ENCODE measurements at places on chromosomes 7 and 10. TPM values are rescaled to one million over a fixed set of nuclear protein-coding genes. Genes with fewer than 3 reads are reported as not detected.

CPED1 gene
- 8.5 TPM for total RNA-seq

CYP2W1 gene
- total RNA-seq: 1.7 TPM

APBB1IP gene
- total RNA-seq: 0.28 TPM

MGMT gene
- 14.6 TPM for total RNA-seq

SYT15B gene
- not detected for total RNA-seq

- no peak for ATAC-seq
Measured at GRCh38 chr10:131946321-131946751, 35.4 kb downstream of the BNIP3 start.

- ATAC-seq: no peak
Measured at GRCh38 chr7:27141923-27142579, 1.4 kb downstream of the HOXA5 start.

DNA sequence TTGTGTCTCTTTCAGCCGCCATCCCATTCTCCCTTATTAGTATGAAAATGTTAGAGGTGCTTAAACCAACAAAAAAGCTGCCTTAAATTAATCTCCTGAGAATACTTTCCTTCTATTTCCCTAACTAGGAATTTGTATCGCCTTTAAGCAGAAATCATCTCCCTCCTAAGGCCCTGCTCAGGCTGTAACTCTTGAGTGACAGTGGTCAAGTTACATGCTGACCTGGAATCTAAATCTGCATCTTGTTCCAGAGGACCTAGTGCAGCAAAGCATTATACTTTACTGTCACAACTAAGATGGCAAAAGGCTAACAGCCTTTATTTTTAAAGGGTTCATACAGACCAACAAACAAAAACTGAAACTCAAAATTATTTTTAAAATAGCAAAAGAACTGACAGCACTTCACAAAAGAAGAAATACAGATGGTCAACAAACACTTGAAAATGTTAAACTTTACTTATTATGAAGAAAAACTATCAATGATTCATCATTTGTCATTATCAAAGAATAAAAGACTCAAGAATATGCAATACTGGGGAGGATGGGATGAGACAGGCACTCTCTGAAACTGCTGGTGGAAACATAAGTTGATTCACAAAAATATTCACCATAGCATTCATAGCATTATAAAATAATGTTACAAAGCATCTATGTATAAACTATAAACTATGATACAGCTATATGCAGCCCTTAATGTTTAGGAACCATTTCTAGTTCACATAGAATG lies 11.0 kb downstream of the CYREN start:
- ATAC-seq: no peak

GRCh38 chr7:64431838-64432237 lies 118.1 kb downstream of the ZNF736 start:
- no peak for ATAC-seq

DNA sequence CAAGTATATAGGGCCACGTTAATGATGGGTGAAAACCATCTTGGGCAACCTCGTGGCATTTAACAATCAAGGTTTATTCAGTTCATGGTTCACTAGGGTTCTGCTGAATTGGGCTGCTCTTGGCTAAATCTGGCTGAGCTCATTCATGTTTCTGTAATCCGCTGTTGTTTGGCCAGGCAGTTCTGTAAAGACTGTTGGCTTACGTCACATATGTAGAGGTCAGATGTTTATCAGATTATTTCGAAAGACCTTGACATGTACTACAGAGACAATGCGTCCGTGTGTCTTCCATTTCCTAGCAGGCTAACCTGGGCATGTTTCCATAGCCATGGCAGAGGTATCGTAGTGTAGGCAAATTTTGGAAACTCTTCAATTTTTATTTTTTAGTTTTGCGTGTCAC lies 190.0 kb upstream of the ZWINT start:
- no peak for ATAC-seq

- ATAC-seq: no peak
Measured at GRCh38 chr7:45181991-45182855, 24.6 kb downstream of the RAMP3 start.

GRCh38 chr10:86699125-86699524 lies 30.8 kb downstream of the LDB3 start:
- ATAC-seq: no peak

DNA sequence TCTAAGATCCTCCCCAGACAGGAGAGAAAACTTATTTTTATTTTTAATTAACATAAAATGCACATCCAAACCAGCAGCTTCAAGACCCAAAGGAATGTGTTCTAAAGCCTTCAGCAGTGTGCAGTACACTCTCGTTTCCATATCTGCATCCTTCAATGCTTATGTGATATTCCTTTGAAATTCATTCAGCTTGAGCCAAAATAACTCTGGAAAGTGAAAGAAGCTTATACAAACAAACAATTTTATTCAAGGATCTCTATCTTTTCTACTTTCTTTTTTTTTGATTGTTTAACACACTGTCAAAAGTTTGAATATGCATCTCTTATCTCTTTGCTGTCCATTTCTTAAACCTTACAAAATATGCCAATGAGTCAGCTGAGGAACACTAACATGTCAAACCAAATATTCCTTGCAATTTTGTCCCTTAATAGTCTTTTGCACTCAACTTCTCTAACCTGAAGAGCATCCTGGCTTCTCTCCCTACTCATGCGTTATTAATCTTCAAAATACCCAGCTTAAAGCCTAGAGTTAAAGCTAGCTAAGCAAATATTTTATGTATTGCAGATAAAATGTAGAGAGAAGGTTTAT lies 124.3 kb downstream of the THSD7A start:
- peak; percentile 93 for ATAC-seq

- ATAC-seq: peak; percentile 21
Measured at GRCh38 chr10:73839276-73839966, 28.0 kb upstream of the NDST2 start.

GRCh38 chr7:158053183-158053915 lies 534.3 kb downstream of the PTPRN2 start:
- no peak for ATAC-seq
